ENCODE measurements at places on chromosomes 7 and 10.

DNA sequence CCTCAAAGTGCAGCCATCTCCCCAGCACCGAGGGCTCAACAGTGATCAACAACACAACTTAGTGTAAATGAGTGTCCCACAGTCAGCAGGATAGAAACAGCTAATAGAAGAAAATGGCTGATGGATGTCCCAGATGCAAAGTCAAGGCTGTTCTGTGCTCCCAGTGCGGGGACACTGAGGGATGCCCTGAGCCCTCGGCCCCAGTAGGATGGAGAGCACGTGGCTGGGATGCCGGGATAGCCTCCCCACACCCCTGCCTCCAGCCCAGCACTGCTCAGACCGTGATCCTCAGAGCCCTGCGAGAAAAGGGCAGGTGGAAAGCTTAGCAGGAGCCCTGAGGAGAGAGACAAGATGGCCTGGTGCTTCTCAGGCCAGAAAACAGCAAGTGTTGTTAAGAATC is 243.9 kb upstream of the TCERG1L start:
- no peak for DNase-seq

GRCh38 chr7:142451817-142452216 is 194.0 kb upstream of the PRSS58 start:
- no peak for DNase-seq

- DNase-seq, result peak; percentile 18
Measured at GRCh38 chr10:115092555-115093285, 445 bp upstream of the ATRNL1 start.

- DNase-seq, result no peak
Measured at GRCh38 chr10:117411479-117412399, 36.5 kb upstream of the PDZD8 start.

- DNase-seq, result no peak
Measured at GRCh38 chr10:133267829-133268228, 8.8 kb downstream of the ADAM8 start.

- no peak for DNase-seq
Measured at GRCh38 chr7:128726059-128726736, 13.0 kb upstream of the CALU start.
